Activated CD8-positive, alpha-beta memory T cell treated with anti-CD3 and anti-CD28 coated beads for 36 hours (primary cell): ENCODE measurements at places on chromosomes 7 and 10. TPM values are rescaled to one million over a fixed set of nuclear protein-coding genes. Genes with fewer than 3 reads are reported as not detected.

AKR1C4 gene
- not detected for total RNA-seq

GRM3 gene
- not detected for total RNA-seq

ANK3 gene
- total RNA-seq, result 7.9 TPM

VIPR2 gene
- total RNA-seq, result 0.19 TPM

ARID5B gene
- 33.1 TPM for total RNA-seq

SRGN gene
- 673 TPM for total RNA-seq

TAS2R5 gene
- total RNA-seq, result 0.84 TPM

ACHE gene
- 0.13 TPM for total RNA-seq

OPN4 gene
- total RNA-seq, result not detected

SPDYE1 gene
- not detected for total RNA-seq

MYL10 gene
- not detected for total RNA-seq

FOXI2 gene
- total RNA-seq, result not detected

MYPN gene
- not detected for total RNA-seq

ANKRD26 gene
- total RNA-seq, result 7.5 TPM

H2BK1 gene
- total RNA-seq, result not detected

AVL9 gene
- total RNA-seq, result 60.3 TPM

GIMAP1 gene
- 4.7 TPM for total RNA-seq

DRGX gene
- total RNA-seq, result not detected

CFAP58 gene
- total RNA-seq, result 0.23 TPM

SP8 gene
- not detected for total RNA-seq

SEC23IP gene
- 80.4 TPM for total RNA-seq

GJD4 gene
- total RNA-seq, result not detected

LRIT1 gene
- not detected for total RNA-seq

PGAM2 gene
- not detected for total RNA-seq

CUX1 gene
- total RNA-seq, result 21.1 TPM

DDX50 gene
- total RNA-seq, result 55.5 TPM

SLC35G1 gene
- total RNA-seq, result 5.5 TPM

OR2A5 gene
- total RNA-seq, result not detected

GPR158 gene
- total RNA-seq, result not detected

PTF1A gene
- not detected for total RNA-seq

GRID2IP gene
- 0.40 TPM for total RNA-seq

LAMTOR4 gene
- 117 TPM for total RNA-seq

ACTR1A gene
- 70.0 TPM for total RNA-seq

C7orf57 gene
- total RNA-seq, result 2.0 TPM

SEMA3A gene
- total RNA-seq, result 0.06 TPM

PNLIPRP2 gene
- not detected for total RNA-seq

NPC1L1 gene
- not detected for total RNA-seq

BTAF1 gene
- total RNA-seq, result 50.0 TPM

KEL gene
- total RNA-seq, result 0.10 TPM

RBP4 gene
- not detected for total RNA-seq

LIPK gene
- not detected for total RNA-seq

PIK3CG gene
- 26.6 TPM for total RNA-seq

NUTM2E gene
- total RNA-seq, result not detected

HSPA14 gene
- 43.1 TPM for total RNA-seq

EIF5AL1 gene
- total RNA-seq, result 3.2 TPM

CH25H gene
- not detected for total RNA-seq

LIPF gene
- not detected for total RNA-seq

PRTFDC1 gene
- total RNA-seq, result 2.4 TPM

RASA4B gene
- total RNA-seq, result 23.9 TPM
